ENCODE measurements at places on chromosomes 13 and 19.

- DNase-seq = no peak
Observed at GRCh38 chr13:46575301-46575771, 22.4 kb downstream of the LRCH1 start.

GRCh38 chr19:4007836-4008539 is 452 bp downstream of the PIAS4 start:
- no peak for DNase-seq

GRCh38 chr19:39525205-39525604 is 7.4 kb downstream of the EID2B start:
- DNase-seq = no peak

- DNase-seq = no peak
Observed at GRCh38 chr19:49413348-49413747, 9.9 kb downstream of the PTH2 start.

- no peak for DNase-seq
Observed at GRCh38 chr19:2491130-2491801, 15.3 kb downstream of the GADD45B start.

DNA sequence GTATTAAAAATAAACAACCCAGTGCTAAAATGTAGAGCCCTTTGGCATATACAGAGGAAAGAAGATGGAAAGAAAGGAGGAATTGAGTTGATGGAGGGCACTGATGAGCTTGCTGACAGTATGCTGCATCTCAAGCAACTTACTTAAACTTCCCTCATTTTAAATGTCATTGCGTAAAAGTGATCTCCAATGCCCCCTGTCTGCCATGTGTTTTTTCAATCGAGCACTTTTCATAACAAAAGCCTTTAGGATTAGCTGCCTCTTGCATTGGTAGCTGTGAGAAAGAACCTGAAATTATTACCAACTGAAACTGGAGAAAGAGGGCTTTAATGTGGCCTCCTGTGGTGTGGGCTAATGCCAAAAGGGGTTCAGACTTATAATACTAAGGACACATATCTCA is 541.6 kb downstream of the SUCLA2 start:
- DNase-seq = no peak

DNA sequence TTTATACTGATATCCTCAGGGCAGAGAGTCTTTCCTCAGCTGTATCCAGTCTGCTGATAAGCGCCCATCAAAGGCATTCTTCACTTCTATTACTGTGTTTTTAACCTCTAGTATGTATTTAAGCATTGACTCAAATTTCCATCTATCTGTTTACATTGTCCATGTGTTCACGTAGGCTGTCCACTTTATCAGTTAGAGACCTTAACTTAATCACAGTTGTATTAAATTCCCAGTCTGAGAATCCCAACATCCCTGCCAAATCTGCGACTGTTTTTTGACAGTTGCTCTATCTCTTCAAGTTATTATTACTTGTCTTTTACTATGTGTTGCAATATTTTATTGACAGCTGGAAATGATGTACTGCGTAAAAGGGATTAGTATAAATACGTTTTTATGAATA is 1613.7 kb upstream of the MIR17HG start:
- no peak for DNase-seq

- no peak for DNase-seq
Observed at GRCh38 chr13:39224671-39225240, 186.5 kb downstream of the NHLRC3 start.

- DNase-seq = no peak
Observed at GRCh38 chr13:46213242-46213641, 1.5 kb downstream of the LRRC63 start.

DNA sequence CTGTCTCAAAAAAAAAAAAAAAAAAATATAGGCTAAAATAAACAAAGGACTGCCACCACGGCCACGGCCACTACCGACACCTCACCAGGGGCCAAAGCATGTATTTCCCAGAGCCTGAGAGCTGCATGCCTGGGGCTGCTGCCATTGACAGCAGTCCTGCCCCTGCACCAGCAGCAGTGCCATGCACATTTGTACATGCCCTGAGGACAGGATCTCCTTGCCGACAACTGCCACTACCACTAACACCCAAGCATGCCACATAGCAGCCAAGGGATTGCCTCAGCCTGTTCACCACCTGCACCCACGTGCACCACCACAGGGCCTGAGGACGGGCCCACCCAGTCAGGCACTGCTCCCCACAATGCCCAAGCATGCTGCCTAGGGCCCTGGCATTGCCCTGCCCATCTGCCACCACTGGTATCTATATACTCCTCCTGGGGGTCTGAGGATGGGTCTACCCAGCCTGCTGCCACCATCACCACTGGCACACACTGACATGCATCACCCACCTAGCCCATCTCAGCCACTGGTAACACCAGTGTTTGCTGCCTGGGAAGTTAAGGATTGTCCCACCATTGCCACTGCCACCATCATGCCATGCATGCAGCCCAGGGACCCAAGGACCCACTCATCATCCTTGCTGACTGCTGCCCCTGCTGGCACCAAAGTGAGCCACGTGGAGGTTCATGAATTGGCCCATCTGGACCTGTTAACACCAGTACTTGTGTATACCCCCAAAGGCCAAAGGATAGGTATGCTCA is 10.6 kb upstream of the NUP62 start:
- no peak for DNase-seq

DNA sequence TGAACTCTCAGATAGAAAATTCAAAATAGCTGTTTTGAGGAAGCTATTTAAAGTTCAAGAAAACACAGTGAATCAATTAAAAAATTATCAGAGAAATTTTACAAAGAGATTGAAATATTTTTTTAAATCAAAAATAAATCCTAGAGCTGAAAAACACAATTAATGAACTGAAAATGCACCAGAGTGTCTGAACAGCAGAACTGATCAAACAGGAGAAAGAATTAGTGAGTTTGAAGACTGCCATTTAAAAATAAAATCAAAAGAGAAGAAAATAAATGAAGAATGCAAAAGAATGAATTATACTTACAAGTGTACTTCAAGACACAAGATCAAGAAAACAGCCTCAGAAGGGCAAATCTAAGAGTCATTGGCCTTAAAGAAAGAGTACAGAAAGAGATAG is 1000.2 kb upstream of the ATXN8OS start:
- DNase-seq = no peak

GRCh38 chr13:28585561-28585960 is 73.4 kb upstream of the POMP start:
- DNase-seq = no peak

- no peak for DNase-seq
Observed at GRCh38 chr13:21333186-21333585, 125.9 kb downstream of the ZDHHC20 start.

- DNase-seq = no peak
Observed at GRCh38 chr13:37595162-37595561, 3.4 kb downstream of the POSTN start.

DNA sequence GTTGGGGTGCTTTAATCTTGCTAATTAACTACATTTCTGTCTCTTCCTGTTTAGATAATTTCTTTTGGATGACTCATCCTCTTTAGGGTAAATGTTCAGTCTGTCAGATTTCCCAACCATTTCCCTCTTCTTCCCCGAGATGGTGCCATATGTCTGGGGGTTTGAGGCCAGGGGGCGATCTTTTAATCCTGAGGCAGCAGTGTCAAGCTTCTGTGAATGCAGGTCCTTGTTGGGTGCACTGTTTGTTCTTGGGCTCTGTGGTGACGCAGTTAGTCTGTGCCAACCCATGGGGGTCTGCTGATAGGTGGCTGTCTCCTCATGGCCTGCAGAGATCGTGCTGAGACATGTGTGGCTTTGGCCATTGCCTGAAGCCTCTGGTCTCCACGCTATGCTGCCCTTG is 420.4 kb downstream of the NDFIP2 start:
- DNase-seq = no peak

GRCh38 chr13:39512687-39513086 is 90.3 kb downstream of the LHFPL6 start:
- DNase-seq = no peak

DNA sequence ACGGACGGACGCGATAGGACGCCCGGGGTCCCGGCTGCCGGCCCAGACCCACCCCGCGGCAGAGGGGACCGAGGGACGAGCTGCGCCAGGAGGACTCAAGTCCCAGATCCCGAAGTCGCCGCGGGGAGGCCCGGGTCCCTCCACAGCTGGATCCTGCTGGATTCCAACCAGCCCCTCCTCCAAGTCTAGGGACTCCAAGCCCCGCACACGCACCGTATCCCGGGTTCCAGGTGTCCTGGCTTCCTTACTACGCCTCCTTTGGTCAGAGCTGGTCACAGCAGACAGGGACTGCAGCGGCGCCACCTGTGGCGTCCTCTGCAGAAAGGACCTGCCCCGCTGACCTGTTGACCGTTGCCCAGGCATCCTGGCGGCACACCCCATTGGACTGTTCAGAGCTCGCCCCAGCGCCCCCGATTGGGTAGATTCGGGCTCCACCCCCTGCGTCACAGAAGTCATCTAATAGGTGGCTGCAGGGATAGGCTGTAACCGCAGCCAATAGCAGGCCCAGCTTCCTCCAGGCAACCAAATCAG is 29.0 kb upstream of the ZNF709 start:
- DNase-seq = no peak

DNA sequence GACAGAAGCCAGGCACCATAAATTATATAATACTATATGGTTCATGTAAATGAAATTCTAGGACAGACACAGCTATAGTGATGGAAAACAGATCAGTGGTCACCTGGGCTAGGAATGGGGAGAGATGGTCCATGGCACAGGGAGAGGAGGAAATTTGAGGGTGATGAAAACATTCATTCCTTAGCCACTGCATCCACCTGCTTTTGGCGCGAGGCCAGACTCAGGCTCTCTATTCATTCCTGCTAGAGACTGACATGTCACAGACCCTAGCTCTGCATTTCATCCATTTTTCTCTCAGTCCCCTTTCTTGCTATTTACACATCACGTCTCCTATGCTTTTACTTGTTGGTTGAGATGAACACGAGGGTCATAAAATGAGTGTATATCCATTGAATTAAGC is 628.3 kb upstream of the SLC10A2 start:
- DNase-seq = no peak

DNA sequence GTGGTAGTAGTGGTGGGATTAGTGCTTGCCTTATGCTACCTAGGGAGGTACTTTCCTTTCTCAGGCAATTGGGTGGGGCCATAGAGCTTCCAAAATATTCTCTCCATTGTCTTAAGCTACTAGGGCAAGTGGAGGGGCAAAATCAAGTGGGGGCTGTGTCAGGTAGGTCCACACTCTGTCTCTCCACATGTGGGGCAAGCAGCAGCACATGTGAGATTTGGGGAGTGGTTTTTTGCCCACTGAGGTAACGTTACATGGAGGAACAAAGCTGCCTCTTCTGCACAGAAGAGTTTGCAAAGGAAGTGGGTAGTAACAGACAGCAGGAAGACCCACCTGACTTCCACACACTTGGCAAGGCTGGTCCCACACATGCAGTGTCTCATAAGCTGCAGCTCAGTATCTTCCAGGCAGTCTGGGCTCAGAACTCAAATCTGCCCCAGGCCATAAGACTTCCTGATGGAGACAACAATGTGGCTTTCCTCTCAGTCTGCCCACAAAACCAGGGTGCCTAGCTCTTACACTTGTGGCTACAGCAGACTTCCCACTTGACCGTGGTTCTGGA is 1581.5 kb upstream of the PCDH20 start:
- no peak for DNase-seq

GRCh38 chr19:9883764-9884163 is 48.6 kb downstream of the PIN1 start:
- DNase-seq = no peak

GRCh38 chr19:2758601-2759313 is 18.9 kb upstream of the SLC39A3 start:
- no peak for DNase-seq

DNA sequence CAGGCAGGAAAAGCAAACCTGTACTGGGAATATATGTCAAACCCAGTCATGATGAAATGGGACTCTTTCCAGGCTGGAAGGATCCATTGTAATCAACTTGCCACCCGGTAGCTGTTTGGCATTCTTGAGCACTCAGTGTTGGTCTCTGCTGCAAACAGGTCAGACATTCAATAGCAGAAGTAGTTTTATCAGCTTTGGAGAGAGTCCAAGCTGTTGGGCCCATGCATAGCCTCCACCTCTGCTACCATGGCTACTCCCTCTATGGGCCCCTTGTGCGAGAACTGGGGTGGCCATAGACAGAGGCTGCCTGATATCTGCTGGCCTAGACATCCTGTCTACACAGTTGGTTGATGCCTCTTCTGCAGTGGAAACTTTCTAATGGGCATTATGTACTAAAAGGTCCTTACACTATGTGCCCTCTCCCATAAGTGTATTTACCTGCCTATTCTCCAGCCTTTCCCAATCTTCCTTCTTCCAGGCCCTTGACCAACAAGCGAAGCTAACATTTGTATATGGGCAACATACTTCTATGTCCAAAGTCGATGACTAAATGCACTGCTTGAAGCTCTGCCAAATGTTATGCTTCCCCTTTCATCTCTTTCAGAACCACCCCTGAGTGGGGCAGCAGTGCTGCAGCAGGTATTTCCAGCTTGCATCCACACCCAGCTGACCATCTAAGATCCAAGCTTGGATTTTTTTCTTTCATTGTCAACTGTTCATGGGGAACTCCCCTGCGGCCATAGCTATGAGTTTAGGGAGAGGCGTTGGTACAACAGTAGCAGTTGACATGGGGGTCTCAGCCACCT is 5.3 kb upstream of the RNF6 start:
- DNase-seq = no peak

DNA sequence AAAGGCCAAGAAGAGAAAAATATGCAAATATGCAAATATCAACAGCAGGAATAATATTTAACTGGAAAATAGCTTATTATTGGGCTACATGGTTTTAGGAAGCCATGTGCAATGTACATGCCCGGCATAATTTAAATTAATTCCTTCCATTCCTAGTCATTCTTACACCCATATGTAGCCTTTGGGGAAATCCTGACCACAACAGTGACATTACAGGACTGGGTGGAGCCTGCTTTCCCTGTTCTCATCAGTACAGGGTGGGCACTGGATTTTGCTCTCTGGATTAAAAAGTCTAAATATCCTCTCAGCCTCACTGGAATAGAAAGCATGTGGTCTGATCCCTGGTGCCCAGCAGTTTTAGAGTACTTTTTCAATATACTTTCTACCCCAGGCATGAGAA is 198.2 kb downstream of the DNAJC15 start:
- no peak for DNase-seq

GRCh38 chr13:102757006-102757405 is 16.6 kb downstream of the TEX30 start:
- DNase-seq = no peak

- no peak for DNase-seq
Observed at GRCh38 chr19:31516756-31517155, 167.5 kb upstream of the TSHZ3 start.

All from central memory CD8-positive, alpha-beta T cell (primary cell).